ENCODE measurements at places on chromosomes 6 and 20.
A peak's percentile ranks its signal among the peaks of the same experiment; 100 is the strongest.

DNA sequence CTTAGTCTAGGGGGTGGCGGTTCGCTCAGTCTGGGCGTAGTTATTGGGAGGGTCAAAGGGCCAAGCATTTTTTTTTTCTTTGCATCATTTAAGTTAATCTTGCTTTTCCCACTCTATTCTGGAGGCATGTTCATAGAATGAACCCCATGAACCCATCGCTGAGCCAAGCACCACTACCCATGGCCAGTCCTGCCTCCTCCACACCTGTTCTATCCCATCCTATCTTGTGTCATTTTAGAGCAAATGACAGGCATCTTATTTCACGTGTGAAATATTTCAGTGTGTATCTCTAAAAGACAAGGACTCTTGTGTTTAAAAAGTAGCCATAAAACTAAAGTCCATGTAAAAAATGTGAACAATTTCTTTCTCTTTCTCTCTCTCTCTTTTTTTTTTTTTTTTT is 13.9 kb downstream of the SRC start:
- DNase-seq, result no peak

DNA sequence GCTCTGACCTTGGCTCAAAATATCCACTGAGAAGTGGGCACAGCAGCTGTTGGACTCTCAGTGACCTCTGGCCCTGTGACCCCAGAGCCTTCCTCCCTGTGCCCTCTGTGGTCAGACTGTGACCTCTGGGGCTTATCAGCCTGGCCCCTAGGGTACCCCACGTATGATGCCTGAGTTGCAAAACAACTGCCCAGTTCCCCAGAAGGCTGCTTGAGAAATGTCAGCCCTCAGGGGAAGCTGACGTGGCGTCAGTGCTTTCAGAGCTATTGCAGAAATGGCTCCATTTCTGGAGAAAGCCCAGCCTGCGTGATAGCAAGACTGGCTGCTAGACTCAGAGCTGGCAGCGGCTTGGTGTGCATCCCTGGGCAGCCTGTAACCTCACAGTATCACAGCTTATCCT is 31.5 kb upstream of the TGM2 start:
- peak; percentile 84 for DNase-seq

DNA sequence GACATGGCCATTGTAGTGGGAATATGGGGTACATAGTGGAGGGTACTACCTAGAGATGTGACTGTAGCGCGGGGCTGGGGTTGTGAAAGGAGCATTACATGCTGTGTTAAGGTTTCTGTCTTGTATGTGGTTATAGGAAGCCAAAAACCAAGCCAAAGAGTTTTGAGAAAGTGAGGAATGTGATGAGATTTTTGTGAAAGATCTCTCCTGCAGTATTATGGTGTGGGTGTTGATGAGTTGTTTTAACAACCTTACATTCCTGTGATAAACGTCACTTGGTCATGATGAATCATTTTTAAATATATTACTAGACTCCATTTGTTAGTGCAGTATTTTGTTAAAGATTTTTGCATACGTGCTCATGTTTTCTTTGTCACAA is 48.9 kb downstream of the ZFAND3 start:
- no peak for DNase-seq

GRCh38 chr20:24022621-24023180 is 34.1 kb upstream of the GGTLC1 start:
- DNase-seq, result no peak

- DNase-seq, result no peak
Observed at GRCh38 chr20:58407201-58407873, 18.3 kb downstream of the VAPB start.

DNA sequence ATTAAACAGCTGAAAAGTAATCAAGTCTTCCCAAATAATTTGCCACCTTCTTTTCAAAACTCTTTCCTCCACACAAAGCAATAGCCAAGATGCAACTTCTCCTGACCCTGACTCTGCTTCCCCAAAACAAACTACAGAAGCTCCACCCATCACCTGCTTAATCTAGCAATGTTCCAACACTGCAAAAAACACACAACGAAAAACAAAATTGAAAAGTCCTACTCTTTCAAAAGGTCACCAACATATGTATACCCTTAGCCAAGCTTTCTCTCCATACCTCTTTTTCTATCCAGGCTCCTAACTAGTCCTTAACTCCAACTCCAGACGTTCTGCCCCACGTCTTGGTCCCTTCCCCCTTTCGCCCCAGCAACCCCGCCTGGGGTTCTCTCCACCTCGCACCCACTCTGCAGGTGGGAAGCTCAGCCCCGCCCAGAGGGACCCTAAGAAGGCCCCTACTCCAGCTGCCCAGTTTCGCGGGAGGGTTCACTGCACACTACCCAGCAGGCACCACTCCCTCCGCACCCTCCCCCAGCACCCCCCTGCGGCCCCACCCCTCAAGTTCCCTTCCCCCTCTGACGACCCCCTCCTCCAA is 717 bp downstream of the CSNK2A1 start:
- no peak for DNase-seq

DNA sequence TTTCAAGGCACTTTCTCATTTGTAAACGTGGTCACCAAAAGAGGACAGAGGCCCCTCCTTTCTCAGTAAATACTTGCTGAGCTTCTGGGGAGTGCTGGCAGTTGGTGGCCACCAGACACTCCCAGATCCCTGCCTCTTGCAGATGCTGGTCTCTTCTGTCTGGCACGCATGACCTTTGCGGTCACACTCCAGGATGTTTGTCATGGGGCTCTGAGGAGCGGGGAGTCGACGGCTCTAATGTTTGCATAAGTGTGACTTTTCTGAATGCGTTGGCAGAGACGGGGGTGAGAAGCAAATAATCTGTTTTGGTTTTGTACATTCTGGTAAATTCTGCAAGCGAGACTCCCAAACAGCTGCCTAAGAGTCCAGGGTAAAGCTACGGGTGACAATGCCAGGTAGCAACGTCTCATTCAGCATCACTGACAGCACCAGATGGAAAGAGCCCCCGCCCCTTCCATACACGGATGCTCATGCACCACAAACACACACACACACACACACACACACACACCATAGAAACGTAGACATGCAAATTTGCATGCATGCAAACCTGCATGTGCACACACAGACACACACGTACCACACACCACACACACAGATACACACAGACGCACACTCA is 101.1 kb downstream of the YTHDF1 start:
- DNase-seq, result no peak

DNA sequence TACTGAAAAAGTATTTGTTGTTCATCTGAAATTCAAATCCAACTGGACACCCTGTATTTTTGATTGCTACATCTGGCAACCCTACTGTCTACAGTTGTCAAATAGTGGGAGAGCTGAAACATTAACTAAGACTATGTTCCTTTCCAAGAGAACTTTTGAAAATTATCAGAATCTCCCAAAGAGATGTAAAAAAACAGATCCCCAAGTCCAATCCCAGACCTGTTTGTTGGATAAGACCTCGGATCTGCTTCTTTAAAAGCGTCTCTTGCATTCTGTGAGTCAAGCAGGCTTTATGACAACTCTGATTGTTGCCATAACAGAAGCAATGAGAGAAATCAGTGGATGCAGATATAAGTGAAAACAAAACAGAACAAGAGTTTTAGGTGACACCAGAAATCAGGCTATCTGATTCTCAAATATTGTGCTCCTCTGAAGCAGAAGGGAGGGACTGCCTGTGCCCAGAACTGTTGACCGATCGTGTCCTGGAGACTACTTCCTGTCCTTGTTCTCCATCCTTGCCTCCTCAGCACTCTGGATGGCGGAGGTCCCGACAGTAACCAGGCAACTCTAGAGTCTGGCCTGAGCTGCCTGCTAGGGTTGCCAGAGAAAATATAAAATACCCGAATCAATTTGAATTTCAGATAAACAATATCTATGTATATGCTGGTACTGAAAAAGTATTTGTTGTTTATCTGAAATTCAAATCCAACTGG is 853.8 kb downstream of the MAFB start:
- DNase-seq, result no peak

GRCh38 chr20:8330319-8330784 is 198.3 kb downstream of the PLCB1 start:
- DNase-seq, result no peak

- no peak for DNase-seq
Observed at GRCh38 chr6:48817333-48818051, 645.6 kb downstream of the MMUT start.

- no peak for DNase-seq
Observed at GRCh38 chr20:61640131-61640870, 388.2 kb downstream of the CDH4 start.

DNA sequence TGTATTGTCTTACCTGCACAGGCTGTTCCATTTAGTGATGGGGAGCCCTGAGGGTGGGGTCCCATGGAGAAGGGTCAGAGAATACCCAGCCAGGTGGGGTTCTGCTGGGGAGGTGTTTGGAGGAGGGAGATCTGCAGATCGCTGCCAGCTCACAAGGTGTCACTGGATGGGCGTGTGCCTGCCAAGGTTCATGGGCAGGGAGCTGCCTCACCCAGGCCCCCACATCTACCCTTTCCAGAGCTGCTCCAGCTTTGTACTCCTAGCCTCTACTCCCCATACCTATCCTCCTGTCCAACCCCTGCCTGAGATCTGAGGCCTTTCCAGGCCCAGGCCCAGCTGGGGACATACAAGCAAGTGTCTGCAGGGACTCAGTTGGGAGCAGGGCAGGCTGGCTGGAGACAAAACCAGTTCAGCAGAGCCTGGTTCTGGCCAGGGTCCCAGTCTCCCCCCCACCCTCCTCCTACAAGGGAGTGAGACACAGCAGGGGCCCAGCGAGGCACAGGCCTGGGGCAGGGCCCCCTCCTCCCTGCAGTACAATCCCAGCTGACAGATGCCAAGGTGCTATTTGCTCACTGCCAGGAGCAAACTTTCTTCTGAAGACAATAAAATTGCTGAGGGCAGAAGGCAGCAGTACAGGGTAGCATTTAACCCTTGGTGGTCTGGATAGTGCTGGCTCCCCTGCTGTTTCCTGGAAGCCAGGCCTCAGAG is 19.7 kb downstream of the SPDEF start:
- no peak for DNase-seq

GRCh38 chr6:100232781-100233573 is 231.7 kb downstream of the SIM1 start:
- no peak for DNase-seq

DNA sequence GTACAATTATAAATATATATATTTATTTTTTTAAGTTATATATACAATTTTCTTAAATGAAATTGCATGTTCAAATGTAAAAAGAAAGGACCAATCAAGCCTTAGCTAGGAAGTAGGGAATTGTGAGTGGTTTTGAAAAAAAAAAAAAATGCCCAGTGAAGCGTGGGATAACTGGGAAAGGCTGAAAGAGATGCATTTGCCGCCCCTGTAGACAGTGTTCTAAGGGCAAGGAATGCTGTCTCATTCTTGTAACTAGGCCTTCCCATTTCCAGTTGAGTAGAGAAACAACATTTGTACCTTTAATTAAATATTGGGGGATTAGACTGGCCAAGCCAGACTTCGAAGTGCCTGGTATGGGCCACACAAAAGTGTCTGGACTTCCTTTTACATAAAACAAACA is 430.1 kb upstream of the SLC35B3 start:
- DNase-seq, result no peak

DNA sequence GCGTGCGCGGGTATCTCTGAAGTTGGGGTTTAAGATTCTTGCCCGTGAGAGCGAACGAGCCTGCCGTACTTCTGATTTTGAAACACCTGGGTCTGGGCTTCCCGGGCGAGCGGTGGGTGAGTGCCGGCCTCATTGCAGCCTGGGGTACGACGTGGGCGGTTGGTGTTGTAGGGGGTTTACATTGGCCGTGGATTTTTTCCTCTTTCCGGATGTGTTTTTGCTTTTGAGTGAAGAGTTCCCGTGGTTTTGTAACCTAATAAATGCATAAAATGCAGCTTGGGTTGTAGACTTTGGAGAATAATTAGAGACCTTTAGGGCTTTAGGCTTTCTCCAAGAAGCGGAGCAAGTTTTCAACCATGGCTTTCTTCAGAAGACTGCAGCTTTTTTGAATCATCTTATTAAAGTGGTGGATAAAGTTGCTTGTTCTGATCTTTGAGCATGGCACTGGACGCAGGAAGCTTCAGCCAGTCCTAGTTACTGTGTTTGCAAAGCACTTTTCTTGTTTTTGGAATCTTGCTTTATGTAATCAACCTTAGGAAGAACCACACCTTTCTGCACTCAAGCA is 314 bp downstream of the FARS2 start:
- no peak for DNase-seq

DNA sequence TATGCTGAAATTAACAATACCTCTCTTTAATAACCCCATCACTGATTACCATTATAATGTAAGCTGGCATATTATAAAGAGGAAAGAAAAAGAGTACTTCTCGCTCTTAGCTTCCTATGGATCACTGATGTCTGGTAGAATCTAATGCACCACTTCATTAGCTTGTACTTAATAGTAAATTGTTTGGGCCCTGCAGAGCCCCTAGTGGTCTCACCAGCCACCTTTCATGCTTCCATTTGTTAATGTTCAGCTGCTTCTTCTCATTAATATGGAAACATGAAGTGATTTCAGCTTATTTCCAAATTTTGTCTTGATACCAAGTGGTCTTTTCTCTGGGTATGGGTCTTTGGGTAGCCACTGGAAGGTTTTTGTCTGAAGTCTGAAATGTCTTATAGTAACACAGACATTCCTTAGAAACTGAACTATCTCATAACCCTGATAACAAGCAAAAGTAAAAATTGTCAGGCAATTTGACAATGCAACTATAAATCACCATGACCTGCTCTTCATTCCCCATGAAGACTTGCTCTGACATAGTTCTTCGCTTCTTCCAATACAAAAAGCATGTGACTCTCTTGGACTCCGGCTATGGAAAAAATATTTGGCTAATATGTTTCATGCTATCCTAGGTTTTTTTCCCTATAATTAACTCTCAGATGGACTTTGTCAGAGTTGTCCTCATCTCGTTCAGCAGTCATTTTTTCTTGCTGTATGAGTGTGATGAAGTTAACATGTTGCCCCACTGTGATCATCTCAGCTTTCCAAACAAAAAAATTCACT is 395.8 kb upstream of the MARCKS start:
- DNase-seq, result no peak

DNA sequence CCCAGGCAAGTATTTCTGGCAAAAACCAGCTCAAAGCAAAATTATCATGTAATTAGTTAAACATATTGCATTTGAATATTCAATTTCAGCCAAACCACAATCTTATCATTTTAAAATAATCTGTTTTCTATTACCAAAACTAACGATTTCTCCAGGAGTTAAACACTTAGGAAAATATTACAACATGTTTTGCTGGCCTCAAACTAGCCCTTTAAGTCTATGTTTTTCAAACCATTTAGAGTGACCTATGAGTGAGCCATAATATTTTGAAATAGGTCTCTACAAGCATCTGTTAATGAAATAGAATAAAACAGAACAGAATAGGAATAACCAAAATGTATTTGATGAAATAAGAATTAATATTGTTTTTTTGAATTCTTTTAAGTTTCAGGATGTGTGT is 370.9 kb downstream of the COL12A1 start:
- DNase-seq, result peak; percentile 77

GRCh38 chr20:19934792-19935491 is 82.2 kb upstream of the NAA20 start:
- no peak for DNase-seq

DNA sequence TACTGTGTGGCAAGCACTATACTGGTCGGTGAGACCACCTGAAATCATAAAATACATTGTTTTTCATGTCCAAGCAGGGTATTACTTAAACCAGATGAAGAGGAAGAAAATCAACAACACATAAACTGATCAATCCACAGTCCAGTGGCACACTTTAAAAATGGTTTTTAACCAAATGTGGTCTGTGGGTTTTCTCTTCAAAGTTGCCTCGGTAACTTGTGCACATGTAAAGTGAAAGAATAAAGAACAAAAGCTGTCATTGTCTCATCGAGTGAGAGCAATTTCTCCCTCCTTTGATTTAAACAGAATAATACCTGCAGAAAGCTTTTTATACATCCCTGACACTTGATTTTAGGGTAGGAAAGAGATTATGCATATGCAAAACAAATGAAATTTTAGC is 3.7 kb downstream of the FLRT3 start:
- DNase-seq, result no peak

- no peak for DNase-seq
Observed at GRCh38 chr20:64189530-64189966, 25.3 kb downstream of the MYT1 start.
